ENCODE measurements at places on chromosomes 7 and 10.
A peak's percentile ranks its signal among the peaks of the same experiment; 100 is the strongest.

DNA sequence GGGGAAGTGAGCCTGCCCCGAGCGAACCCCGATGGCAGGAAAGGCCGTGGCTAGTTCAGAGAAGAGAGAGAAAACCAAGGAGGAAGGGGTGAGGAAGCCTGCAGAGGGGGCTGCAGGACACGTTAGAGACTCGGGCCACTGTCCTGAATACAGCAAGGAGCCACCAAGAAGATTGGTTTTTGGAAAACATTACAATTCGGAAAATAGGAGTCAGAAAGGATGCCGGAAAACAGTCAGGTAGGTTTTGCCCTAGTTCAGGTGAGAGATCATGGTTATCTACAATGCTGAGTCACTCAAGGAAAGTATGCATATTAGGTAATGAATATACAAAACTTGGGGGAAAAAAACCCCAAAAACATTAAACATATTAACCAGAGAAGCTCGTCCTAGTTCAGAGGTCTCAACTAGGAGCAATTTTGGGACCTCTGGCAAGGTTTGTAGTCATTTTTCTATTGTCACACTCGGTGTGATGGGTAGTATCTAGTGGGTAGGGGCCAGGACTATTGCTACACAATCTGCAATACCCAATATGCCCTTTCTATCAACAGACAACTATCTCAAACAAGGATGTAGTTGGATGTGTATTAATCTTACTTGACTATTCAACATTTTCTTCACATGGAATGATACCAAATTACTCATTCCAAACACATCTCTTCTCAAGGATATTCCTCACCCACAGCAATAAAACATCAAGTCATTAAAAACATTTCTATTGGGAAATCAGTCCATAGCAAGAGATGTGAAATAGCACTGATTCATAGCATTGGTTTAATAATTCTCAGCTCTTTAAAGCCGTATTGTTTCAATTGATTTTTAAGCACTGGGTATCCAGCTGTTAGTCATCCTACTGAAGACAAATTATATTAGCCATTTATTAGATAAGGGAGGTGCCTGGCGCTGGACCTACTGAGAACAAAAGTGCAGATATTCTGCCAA is 74.4 kb upstream of the RSU1 start:
- peak; percentile 96 for DNase-seq

- DNase-seq: no peak
These were observed 107.4 kb downstream of the CDH23 start for GRCh38 chr10:71504168-71504567.

DNA sequence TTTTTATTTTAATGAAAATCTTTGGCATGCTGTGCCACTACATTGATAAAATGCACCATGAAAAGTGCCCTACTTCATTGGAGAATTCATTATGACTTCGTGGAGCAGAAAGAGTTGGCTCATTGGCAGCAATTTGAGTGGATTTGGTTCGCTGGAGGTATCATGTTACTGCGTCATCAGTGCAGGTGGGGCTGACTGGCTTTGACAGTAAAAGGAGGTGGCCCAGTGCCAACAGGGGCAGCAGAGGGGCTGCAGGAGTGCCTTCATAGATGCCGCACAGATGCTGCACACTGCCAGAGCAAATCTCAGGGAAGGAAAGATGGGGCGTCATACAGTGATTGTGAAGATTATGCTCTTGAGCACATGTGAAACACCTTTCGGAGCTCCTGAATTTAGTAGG is 22.2 kb downstream of the FZD1 start:
- DNase-seq: no peak

- no peak for DNase-seq
These were observed 46.6 kb downstream of the CCDC3 start for GRCh38 chr10:12954866-12955265.

GRCh38 chr10:118669020-118669791 is 73.8 kb upstream of the PRLHR start:
- DNase-seq: no peak

GRCh38 chr10:102534333-102534732 is 30.6 kb downstream of the SUFU start:
- DNase-seq: no peak

DNA sequence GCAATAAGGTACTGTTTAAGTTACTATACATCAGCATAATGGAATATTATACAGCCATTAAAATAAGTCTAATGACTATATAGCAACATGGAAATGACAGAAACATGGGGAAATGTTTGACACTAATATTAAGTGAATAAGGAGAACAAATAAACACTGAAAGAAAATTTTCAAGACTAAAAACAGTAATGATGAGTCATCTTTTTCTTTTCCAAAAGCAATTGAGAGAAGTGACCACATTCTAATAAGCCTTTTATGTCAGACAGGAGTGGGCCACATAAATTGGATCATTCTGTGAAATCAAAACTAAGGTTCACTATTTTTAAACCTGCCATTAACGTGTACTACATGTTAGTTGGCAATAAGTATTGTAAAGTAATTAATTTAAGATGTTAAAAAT is 187.5 kb downstream of the AHR start:
- no peak for DNase-seq

GRCh38 chr7:131642429-131642828 is 86.0 kb upstream of the PODXL start:
- DNase-seq: no peak
